Stomach (tissue), 19 donors: ENCODE measurements at places on chromosomes 6 and 20.
A peak's percentile ranks its signal among the peaks of the same experiment; 100 is the strongest.

DNA sequence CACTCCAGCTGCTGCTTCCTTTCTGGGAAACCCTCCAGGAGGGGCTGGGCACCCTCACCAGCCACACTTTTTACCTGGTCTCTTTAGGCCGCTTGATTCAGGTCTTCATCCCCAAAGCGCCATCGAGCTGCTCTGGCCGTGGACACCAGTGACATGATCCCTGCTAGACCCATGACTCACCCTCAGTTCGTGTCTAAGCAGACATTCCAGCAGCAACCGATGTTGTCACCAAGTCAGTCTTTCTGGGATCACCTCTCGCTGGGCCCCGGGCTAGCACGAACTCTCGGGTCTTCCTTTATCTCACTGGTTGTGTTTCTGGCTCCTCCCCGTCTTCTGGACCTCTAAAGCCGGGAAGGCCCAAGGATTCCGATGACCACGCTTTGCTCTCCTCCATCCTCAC, 43.0 kb upstream of the GPR31 start:
- DNase-seq: no peak

- no peak for DNase-seq
Measured at GRCh38 chr20:41592516-41593216, 25.5 kb downstream of the CHD6 start.

GRCh38 chr6:168216117-168216516, 103.5 kb downstream of the DACT2 start:
- DNase-seq: no peak

DNA sequence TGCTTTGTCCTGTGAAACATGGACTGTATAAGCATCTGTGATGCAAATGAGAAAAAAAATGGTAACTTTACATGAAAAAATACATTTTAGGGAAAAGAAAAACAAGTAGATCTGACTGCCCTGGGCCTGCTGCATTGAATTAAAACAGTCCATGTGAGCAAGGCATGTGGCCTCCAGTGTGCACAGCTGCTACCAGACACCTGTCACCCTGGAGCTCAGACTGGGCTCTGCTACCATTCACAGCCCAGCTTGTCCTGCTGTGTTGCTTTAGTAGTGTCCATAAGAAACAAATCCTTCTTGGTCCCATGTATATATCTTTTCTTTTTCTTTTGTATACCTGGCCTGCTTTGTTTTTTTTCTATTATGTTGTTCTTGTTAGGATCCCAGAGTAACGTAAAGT, 315.9 kb downstream of the NKAIN2 start:
- DNase-seq: peak; percentile 59

DNA sequence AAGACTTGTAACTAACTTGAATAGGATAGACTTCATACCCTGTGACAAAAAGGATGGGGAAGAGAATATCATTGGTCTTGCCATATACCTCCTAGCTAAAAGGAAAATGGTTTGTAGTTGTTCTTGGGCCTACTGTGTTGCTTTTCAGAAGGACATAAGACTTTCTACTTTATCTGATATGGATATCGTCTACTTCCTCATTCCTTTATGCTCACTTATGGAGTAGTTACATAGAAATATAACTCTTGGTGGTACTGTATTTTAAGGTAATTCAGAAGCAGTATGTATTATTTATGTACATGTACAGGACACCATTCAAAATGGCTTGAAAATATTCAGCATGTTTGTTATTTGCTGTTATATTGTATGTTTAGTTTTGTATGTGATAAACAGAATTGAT, 8.0 kb downstream of the FAM217B start:
- DNase-seq: no peak

DNA sequence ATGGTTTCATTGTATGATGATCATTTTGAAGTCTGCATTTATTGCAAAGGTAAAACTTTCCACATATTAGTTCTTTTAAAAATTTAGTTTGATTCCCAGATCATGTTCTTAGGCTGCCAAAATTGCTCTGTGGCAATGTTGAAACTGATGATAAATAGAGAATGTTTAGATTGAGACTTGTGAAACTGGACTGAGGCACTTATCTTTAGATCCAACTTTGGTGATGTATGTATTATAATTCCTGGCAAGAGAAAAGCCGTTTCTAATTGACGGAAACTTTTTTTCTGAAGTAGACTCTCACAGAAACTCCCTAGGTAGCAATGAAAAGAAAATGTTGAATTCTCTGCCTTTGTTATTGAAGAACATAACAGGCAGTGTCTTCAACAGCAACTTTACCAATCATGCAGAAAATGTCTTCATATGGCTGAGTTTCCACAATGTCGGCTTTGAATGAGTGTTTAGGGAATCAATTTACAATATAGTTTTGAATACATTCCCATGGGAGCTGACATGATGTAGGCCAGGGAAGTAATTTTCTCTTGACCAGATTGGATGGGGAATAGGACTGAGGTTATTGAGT, 456.2 kb downstream of the CD109 start:
- no peak for DNase-seq

- DNase-seq: no peak
Measured at GRCh38 chr20:5474646-5475550, 158.1 kb upstream of the PROKR2 start.

DNA sequence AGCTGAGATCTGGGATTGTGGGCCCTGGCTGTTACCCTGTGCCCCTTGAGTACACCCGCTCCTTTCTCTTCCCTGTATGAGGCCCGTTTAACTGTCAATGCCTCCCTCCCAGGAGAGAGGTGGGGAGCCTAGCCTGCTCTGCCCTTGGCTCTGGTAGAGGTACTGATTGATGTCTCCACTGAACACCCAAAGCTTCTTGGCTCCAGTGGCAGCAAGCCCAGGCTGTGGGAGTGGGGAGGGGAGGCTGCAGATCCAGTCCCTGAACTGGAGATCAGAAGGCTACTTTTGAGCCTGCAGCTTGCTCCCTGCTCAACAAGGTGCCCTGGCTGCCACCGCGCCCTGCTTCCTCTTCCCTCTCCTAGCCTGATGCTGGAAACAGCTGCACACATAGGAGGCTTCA, 7.5 kb downstream of the LRRC73 start:
- DNase-seq: no peak

DNA sequence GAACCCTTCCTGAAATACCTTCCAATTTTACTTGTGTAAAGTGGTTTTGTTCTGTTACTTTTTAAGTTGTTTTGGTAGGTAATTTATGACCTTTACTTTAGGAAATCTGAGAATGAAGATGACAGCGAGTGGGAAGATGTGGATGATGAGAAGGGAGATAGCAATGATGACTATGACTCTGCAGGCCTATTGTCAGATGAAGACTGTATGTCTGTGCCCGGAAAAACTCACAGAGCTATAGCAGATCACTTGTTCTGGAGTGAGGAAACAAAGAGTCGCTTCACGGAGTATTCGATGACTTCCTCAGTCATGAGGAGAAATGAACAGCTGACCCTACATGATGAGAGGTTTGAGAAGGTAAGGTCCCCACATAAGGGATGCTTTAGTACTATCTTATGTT, 6.6 kb upstream of the ZC2HC1B start:
- no peak for DNase-seq

- DNase-seq: peak; percentile 79
Measured at GRCh38 chr6:26215585-26216358, 128.5 kb downstream of the HFE start.

DNA sequence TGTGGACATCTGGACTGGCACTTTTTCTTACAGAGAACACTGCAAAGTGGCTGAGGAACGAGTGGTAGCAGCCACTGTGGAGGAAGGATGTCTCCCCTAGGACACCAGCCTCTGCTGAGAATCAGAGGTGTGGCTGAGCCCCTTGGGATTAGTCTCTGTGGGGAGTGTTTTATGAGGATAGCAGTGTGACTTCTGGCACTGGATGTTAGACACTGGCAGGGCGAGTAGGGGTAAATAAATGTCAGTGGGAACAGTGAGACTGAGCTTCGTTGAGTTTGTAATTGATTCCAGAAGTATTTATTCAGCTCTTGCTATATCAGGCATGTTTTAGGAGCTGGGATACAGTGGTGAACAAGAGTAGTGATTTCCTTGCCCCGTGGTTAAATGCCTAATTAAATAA, 124.0 kb downstream of the JARID2 start:
- no peak for DNase-seq

GRCh38 chr6:139955366-139956155, 581.1 kb upstream of the CITED2 start:
- DNase-seq: no peak

- DNase-seq: peak; percentile 19
Measured at GRCh38 chr6:69232496-69232895, 564.3 kb downstream of the LMBRD1 start.

GRCh38 chr20:50981714-50982048, 23.1 kb downstream of the MOCS3 start:
- DNase-seq: no peak

DNA sequence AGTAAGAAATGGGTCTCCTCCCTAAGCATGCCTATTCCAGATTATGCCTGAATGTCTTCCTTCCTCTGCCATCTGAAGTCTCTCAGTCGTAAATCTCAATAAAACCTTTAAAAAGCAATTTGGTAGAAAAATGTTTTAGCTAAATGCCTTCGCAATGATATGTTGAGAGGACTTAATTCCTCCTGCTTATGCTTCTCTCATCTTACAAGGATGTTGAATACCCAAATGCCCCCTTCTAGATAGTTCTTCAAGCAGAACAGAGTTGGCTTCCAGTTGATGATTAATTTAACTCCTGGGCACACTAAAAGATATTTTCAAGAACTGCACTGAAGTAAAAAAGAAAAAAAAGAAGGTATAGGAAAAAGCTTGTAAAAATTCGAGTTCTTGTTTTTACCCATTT, 275.0 kb upstream of the SPTLC3 start:
- DNase-seq: no peak

DNA sequence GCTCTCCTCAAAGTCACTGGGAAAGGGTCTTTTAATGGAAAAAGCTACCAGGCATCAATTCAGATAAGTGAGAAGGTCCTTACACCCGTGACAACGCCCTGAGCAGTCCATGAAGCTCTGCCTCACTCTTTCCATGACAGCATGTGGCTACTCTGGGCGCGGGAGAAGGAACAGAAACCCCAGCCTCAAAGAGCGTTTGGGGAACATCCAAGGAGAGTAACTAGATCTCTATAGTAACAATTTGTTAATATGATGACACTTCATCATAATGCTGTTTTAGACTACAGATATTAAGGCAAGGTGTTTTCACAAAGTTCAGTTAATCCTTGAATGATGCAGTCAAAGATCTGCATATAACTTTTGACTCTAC, 55.2 kb downstream of the KIF6 start:
- DNase-seq: no peak

GRCh38 chr6:98200084-98200483, 634.3 kb upstream of the POU3F2 start:
- no peak for DNase-seq

GRCh38 chr20:24768201-24768636, 180.8 kb upstream of the CST7 start:
- DNase-seq: no peak

GRCh38 chr6:3929281-3929798, 80.2 kb downstream of the FAM50B start:
- peak; percentile 50 for DNase-seq

- DNase-seq: no peak
Measured at GRCh38 chr6:14981960-14982359, 263.9 kb upstream of the JARID2 start.

- no peak for DNase-seq
Measured at GRCh38 chr6:1256435-1257008, 55.4 kb upstream of the FOXQ1 start.

- DNase-seq: no peak
Measured at GRCh38 chr6:7184502-7184901, 76.7 kb downstream of the RREB1 start.

GRCh38 chr6:30834646-30835045, 49.7 kb upstream of the DDR1 start:
- peak; percentile 16 for DNase-seq

- peak; percentile 93 for DNase-seq
Measured at GRCh38 chr6:36123270-36124139, 6.8 kb upstream of the MAPK13 start.

GRCh38 chr6:149235130-149235561, 82.4 kb upstream of the TAB2 start:
- peak; percentile 71 for DNase-seq

GRCh38 chr20:33933469-33933909, 60.2 kb upstream of the RALY start:
- peak; percentile 65 for DNase-seq

DNA sequence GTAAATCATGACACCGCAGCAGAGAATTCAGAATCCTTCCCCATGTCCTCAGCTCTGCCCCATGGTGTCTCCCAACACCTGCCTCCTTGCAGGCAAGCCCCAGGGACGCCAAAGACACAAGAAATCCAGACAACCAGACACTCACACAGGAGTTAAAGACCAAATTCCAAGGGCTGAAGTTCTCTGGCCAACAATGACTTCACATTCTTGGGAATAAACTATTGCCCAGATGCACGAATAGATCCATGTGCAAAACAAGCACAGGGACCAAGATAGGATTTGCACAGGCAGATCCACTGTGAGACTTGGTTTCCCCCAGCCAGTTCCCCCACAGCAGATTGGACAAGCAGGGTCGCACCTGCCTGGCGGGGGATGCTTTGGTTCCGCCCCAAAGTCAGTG, 246.7 kb downstream of the SOD2 start:
- DNase-seq: no peak

GRCh38 chr6:155448668-155449449, 6.8 kb downstream of the NOX3 start:
- no peak for DNase-seq

DNA sequence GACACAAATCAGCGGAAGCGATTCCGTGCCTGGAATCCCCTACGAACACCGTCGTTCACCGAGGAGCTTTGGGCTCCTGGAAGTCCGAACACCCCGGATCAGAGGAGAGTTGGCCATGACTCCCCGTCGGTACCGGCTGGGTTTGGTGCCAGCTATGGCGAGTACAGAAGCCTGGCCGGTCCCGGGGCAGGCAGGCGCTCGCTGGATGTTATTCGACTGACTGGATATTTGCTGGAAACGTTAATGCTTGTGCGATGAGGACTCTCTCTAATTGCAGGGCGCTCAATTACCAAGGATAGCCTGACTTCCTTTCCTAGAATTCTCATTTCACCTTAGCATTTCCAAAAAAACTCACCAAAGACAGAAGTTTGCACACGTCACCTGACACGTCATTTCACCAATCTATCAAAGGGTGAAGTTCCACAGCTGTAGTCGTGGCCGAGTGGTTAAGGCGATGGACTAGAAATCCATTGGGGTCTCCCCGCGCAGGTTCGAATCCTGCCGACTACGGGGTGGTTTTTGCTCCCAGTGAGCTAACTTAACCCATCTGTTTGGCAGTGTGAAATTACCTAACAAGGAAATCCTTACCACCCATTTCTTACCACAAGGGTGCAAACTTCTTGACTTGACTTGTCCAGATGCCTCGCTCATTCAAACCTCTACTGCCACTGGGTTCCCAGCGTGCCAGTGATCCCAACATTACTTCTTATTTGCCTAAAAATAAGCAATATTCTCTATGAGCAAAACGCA, 22.7 kb upstream of the ZNF184 start:
- DNase-seq: peak; percentile 68

DNA sequence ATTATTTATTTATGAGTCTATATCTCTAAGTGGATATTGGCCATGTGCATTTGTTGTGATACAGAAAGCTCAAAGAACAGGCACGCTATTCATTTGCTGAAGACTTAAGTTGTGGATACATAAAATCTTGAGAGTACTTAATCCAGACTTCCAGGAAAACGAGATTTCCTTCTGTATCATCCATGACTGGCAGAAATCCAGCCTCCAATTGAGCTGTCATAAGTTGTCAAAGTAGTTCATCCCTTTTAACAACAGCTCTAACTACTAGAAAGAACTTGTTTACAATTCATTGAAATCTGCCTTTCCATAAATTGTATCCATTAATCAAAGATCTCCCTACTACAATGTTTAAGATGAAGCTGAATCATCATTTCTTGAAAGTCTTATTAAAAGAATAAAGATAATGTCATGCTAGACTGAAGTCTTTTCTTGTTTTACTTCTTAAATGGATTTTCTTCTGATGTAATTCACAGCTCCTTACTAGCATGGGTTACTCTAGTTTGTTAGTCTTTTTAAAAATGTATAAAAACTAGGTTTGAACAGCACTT, 447.3 kb upstream of the CITED2 start:
- peak; percentile 23 for DNase-seq
